Progenitor cell of endocrine pancreas (in vitro differentiated cells): ENCODE measurements at places on chromosomes 4 and X.

GRCh38 chr4:78179196-78179595, 122.1 kb downstream of the FRAS1 start:
- no peak for DNase-seq

- no peak for DNase-seq
These were observed 936 bp downstream of the TMEM144 start for GRCh38 chr4:158211222-158211621.

DNA sequence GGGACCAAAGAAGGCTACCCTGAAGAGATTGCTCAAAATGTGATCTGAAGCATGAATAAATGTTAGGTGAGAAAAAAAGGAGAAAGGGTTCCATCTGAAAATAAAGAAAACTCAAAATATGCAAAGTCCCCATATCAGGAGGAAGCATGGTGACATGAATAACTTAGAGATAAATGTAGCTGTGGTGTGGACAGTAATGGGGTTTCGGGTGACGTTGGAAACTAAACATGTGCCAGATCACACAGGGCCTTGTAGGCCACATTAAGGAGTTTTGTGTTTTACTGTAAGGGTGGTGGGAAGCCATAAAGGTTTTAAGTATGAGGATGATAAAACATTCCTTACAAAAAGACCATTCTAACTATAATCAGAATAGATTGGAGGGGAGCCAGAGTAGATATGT, 40.3 kb upstream of the ACSL4 start:
- no peak for DNase-seq

- no peak for DNase-seq
These were observed 480.2 kb downstream of the SMARCA1 start for GRCh38 chrX:129043138-129043537.
